ENCODE measurements at places on chromosomes 16 and 17. TPM values are rescaled to one million over a fixed set of nuclear protein-coding genes. Genes with fewer than 3 reads are reported as not detected.
A peak's percentile ranks its signal among the peaks of the same experiment; 100 is the strongest.

Gene KRTAP1-5
- not detected for total RNA-seq

Gene C17orf50
- total RNA-seq: not detected

- no peak for DNase-seq
These were observed 36.7 kb upstream of the NDRG4 start for GRCh38 chr16:58462997-58463941.

- no peak for DNase-seq
These were observed 293.2 kb downstream of the SOX9 start for GRCh38 chr17:72414032-72414396.

DNA sequence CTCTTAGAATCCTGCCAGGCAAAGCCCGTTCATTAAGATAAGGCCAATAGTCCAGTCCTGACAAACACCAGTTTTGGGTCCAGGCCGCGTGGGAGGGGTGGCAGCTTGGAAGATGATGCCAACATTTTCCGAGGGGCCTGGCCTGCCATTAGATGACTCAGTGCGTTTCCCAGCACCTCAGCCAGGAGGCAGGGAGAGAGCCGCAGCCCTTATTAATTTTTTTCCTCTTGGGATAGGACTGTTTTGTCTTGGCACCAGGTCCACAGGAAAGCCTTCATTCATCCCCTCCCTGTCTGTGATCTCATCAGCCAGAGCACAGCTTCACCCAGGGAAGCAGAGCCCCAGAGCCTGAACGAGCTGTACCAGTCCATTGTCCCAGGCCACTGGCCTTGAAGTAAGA is 4.7 kb upstream of the NDEL1 start:
- DNase-seq: no peak

DNA sequence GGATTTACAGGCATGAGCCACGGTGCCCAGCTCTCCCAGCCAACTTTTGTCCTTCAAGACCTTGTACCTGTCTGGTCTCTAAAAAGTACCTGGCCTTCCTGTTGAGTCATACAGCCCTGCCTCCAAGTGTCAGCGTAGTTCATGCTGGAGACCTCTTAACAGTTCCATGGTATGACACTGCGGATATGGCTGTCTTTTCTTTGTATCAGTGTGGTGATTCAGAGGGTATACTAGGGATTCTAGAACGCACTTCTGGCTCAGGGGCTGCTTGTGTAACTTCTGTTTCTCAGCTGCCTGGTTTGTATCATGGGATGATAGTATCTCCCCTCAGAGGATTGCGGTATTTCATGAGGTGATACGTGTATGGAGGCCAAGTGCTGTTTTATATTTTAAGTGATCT is 2.0 kb upstream of the TMEM11 start:
- no peak for DNase-seq

DNA sequence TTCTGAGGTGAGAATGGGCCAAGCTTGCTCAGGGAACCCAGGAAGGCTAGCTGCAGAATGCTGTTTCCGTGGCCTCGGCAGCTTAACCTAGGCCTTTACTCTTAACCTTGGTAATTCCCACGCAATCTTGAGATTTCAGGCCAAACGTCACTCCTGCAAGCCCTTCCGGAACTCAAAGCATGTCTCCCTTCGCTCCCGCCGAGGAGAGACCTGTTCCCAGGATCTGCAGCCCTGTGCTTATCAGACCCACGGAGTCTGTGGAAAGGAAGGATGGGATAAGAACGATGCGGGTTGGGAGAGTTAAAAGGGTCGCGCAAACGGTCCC is 524 bp upstream of the ZFP3 start:
- no peak for DNase-seq

DNA sequence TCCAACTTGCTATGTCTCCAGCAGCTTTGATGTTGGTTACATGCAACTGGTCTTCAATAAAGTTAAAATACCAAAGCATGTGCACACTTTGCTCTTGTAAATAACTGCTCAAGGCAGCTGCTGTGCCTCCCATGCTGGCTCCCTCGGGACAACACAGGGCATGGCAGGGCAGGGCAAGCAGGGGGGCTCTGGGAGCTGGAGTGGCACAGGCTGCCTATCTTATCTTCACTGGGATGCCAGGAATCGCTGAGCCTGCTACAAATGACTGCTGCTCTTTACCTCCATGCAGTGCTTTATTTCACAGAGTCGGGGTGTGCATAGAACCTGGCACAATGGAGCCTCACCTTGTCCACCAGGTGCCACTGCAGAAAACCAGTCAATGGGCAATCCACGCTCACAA is 21.8 kb downstream of the PEMT start:
- no peak for DNase-seq

DNA sequence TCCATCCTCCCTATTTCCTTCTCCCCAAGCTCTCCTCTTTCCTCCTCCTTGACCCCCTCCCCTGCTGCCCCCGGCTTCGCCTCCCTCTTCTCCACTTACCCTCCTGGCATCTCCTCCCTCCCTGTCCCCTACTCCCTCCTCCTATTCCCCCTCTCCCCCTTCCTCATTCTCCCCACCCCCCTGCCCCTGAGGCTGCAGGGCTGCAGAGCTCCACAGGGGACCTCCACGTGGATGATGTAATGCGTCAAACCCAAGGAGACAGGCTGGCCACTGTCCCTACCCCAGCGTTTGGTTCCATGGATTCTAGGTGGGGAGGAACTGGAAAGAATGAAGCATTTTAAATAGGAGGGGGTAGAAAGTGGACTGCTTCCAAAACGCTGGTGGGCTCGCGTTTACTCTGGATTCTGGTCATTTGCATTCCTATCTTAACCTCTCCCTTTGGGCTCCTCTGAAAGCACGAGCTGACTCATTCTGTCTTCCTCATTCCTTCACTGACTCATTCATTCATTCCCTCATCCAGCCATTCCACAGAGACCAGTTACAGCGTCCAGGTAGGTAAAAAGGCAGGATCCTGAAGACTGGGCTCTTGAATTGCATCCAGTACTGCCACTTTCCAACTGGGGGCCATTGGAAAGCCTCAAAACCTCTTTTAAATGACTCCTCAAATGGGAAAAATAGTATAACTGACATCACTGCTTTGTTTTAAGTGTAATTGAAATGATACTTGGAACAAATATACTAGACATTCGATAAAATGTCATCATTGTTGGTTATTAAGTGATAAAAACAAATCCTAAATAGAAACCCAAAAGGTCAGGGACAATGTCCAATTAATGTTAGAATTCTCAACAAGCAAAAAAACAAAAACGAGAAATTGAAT is 943 bp upstream of the COTL1 start:
- DNase-seq: peak; percentile 99

DNA sequence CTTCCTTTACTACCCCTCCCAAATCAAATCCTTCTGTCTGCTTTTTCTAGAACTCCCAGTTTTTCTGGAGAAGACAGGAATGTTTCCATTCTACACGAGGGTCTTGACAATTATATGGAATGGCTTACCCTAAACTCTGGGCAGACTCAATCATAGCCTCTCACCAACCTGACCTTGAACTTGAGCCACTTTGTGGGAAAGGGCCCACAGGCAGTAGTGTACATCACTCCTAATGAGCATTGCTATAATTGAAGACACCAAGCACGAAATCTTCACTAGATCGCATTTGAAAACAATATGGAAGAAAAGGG is 1.6 kb upstream of the HOXB13 start:
- no peak for DNase-seq

DNA sequence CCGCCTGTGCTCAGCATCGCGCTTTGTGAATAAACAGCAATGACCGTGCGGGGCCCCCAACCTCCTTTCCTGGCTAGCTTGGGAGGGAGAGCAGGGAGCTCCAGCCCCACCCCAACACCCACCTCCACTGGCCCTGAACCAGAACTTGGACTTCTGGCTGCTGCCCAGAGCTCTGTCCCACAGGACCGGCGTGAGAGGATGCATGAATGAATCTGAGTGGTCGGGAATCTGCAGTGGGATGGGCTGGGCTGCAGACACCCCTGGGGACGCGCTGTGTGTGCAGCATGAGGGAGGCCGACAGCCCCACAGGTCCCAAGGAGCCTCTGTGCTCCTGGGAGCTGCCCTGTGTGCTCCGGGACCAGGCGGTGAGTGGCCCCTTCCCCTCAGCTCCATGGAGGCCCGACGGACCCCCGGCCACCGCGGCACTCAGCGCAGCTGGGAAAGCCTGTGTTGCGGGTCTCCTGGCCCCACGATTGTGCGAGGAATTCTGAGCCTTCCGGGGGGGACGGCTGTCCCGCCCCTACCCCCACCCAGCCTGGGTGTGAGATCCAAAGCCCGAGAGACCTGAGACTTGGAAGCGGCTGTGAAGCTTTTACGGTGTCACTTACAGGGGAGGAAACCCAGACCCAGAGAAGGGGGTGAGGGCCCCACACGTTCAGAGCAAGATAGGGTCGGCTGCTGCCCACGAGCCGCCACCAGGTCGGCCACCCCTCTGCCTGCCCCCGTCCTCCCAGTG is 5.4 kb downstream of the PIEZO1 start:
- no peak for DNase-seq

Gene NEUROD2
- total RNA-seq: not detected

Gene CAPNS2
- 0.17 TPM for total RNA-seq

- no peak for DNase-seq
These were observed 75.6 kb downstream of the SPECC1 start for GRCh38 chr17:20084621-20085282.

Gene SHCBP1
- total RNA-seq: 0.85 TPM

DNA sequence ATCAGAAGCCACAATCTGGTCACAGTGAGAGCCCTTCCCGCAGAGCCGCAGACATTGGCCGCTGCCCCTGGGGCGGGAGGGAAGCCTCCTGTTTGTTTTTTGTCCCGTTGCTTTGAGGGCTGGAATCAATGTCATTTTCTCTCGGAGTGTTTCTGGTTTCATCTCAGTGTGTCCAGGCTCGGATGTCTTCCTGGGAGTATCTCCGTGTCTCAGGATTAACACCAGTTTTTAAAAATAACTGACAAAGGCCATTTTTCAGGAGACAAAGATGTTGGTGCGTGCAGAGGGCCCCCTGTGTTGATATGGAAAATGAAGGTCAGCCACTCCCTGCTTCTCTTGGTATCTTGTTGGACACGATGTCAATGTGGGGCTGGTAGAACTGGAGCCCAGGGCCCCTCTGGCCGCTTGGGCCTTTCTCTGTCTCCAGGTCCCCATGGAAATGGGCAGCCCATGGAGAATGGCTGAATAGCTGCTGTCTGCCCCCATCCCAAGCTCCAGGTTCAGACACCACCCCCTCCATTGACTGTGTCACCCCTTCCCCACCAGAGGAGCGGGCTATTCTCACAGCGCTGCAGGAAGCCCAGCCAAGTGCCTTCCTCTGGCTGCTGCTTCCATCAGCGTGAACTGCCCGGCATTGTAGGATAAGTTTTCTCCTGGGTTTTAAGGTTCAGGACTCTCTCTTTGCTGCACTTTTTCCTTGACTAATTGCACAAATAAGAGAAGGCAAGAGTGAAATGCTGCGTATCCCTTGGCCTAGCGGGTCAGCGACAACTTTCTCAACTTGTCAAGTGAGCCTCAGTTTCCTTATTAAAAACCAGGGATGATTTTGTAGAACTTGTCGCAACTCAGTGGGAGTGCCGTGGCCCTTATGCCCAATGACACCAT is 72.2 kb upstream of the METTL9 start:
- no peak for DNase-seq

- peak; percentile 84 for DNase-seq
These were observed 1.1 kb upstream of the USP32 start for GRCh38 chr17:60392845-60393702.

GRCh38 chr16:75250809-75251279 is 580 bp downstream of the BCAR1 start:
- DNase-seq: no peak

Gene DNAH9
- 0.55 TPM for total RNA-seq

DNA sequence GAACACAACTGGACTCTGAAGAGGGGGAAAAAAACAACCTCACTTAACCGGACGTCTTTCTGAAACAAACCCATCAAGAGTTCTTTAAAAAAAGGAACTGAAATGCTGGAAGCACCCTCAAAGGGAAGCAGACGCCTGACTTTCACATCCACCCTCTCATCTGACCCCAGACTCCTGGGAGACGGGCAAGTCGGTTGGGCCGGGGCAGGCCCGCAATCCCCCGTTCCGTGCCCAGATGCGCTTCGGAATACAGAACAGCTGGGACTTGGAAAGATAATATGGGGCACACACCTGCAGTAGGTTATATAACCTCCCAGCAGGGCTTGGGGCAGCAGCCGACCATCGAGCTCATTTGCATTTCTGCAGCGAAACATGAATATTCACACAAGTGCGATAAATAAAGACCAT is 3.7 kb downstream of the ARHGAP27 start:
- no peak for DNase-seq

DNA sequence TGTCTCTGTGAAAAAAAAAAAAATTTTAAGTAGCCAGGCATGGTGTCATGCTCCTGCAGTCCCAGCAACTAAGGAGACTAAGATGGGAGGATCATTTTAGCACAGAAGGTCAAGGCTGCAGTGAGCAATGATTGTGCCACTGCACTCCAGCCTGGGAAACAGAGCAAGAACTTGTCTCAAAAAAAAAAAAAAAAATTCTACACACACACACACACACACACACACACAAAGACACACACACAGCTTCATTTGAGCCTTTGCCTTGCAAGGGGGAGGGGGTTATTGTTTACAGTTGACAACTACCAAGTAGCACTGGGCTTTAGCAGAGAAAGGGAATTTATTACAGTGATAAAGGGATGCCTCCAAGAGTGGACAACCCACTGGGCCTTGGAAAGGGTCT is 4.9 kb upstream of the POLR3E start:
- no peak for DNase-seq

Gene FZD2
- 19.9 TPM for total RNA-seq

DNA sequence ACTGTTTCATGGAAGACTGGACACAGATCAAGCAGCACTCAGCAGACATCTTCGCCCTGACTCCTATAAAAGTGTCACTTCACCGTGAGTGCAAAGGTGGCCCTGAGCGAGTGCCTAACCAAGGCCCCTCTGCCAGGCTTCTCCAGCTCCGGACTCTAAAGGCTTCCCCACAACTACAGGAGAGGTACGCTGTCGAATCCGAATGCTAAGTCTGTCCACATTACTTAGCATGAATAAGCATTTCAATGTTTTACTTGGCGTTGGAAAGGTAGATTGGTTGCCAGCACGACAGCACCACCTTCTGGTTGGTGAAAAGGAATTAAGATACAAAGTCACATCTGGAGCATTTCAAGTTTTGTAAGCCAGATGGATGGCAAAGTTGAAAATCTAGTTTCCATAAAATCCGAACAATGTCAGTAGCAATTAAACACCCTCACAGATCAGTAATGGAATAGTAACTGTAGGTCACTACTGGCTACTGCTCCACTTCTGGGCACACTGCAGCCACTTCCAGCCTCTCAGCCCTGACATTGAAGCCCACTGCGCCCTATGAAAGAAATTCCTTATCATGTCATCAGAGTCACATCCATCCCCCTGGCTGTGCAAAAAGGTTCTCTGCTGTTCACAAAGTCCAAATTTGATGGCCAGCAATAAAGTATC is 100.9 kb downstream of the PARN start:
- DNase-seq: peak; percentile 90

Gene KRTAP16-1
- not detected for total RNA-seq

- peak; percentile 58 for DNase-seq
These were observed 145.8 kb downstream of the SPACA3 start for GRCh38 chr17:33137426-33137825.

Gene TSR1
- total RNA-seq: 68.9 TPM
